ENCODE measurements at places on chromosomes 1 and 21. TPM values are rescaled to one million over a fixed set of nuclear protein-coding genes. Genes with fewer than 3 reads are reported as not detected.

GRCh38 chr1:213698092-213698702 is 289.6 kb upstream of the PROX1 start:
- no peak for DNase-seq

The SYCP1 gene
- total RNA-seq = not detected

- no peak for DNase-seq
Observed at GRCh38 chr1:186194107-186194756, 180.8 kb downstream of the TPR start.

The C8A gene
- total RNA-seq = not detected

DNA sequence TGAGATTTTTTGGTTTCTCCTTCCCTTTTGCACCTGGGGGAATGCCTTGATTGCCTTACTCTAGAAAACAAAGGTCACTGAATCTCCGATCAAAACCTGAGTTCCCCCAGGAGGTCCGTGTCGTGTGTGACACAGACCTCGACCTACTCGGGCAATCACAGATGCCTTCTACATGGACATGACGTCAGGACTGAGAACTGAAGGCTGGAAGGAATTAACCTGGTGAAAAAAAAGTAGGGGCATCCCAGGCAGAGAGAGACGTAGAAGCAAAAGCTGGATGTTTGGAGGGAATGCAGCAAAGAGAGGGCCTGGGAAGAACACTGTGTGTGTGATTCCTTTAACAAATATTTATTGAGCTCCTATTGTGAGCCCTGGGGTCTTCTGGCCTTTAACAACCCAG is 178.0 kb downstream of the PRDM2 start:
- no peak for DNase-seq

The ATP1A2 gene
- 45.7 TPM for total RNA-seq

The NUAK2 gene
- total RNA-seq = 0.41 TPM

- no peak for DNase-seq
Observed at GRCh38 chr1:17282836-17283235, 25.2 kb upstream of the PADI4 start.

DNA sequence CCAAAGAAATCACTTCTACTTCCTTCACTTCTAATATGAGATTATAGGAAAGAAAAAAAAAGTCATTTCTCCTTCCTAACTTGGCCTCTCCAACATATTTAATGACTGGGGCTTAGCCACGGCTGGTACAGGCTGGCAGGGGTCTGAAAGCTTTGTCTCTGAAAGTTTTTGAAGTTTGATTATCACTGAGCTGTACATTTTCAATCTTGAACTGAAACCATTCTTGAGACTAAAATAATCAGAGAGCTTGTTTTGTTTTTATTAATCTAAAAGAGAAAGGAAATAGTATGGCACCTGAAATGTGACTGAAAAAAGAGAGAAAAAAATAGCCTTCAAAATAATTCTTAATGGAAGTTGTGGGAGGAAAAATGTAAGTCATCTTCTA is 3.8 kb upstream of the KRTAP19-8 start:
- DNase-seq = no peak

The CNTN2 gene
- total RNA-seq = 17.5 TPM

DNA sequence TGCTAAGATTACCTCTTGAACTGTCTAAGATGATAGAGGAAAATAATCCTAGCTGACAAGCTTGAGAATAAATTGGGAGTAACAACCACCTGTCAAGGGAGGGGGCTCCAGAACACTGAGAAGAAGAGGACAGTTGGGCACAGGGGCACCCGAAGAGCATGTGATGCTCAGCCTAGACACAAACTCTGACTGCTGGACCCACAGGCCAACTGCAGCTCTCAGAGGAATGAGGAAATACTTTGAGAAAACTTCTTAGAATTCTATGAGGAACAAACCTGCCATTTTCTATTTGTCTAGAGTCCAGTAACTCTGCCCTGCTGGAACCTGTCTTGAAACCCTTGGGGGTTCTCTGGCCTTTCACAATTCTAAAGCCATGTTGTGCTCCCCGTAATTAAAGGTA is 124.1 kb upstream of the KCNK2 start:
- no peak for DNase-seq

The TRNP1 gene
- total RNA-seq = 16.7 TPM

The LIN28A gene
- total RNA-seq = not detected

The RPTN gene
- not detected for total RNA-seq

DNA sequence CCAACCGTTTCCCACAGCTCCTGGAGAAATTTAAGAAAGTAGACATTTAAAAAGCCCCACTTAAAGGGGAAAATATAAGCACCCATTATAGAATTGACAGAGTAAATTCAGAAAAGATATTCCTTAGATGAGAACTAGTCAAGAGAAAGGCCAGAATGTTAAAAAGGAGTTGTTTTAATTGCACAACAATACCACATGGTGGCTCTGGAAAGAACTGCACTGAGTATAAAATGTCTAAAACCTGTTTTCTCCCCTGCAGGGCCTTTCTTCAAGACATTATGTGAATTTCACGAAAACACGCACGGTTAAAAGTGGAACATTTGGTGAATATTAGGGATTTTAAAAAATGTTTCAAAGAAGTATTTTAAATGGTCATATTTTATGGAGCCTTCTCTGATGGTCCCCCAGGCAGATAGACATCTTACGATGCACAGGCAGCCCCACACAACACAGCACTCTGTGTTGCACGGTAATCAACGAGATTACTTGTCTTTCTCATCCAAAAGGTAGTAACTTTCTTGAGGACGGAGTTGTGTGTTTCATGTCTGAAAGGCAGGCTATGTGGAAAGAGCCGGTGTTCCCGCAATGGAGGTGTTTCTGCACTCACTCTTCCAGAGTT is 101.9 kb downstream of the PRRX1 start:
- DNase-seq = no peak

The FAM72C gene
- total RNA-seq = 1.2 TPM

- DNase-seq = no peak
Observed at GRCh38 chr1:113980110-113980509, 836 bp downstream of the OLFML3 start.

DNA sequence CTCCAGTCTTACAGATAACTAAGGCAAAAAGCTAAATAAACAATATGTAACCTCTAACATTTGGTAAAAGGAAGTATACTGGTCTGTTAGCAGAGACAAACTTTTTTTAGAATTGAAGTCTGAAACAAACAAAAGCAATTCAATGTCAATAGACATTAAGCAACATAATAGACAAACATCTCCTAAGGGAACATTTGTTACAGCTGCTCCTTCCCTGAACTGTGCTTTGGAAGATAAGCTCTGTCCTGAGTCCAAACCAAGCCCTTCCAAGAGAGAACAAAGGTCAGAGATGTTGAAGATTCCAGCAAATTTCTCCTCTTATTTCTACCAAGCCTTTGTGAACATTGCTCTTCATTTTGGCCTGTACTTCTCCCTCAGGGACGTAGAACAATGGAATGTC is 25.3 kb downstream of the FMO2 start:
- DNase-seq = no peak

DNA sequence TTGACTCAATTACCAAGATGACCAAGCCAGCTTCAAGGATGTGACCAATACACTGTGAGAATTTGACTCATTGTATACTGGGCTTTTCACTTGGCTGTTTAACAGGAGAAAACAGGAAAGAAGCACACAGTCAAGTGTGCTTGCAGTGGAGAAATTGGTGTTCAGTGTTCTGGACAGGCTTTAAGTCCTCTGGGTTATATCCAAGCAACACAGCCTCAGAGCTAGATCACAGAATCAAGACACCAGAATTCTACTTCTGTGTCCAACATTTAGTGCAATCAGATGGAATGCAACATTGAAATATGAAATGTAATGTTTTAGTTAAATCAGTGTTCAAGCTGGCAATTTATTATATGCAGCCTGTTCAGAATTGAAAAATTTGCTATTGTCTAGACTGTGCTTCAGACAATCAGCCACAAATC is 694.4 kb downstream of the LTN1 start:
- DNase-seq = no peak

DNA sequence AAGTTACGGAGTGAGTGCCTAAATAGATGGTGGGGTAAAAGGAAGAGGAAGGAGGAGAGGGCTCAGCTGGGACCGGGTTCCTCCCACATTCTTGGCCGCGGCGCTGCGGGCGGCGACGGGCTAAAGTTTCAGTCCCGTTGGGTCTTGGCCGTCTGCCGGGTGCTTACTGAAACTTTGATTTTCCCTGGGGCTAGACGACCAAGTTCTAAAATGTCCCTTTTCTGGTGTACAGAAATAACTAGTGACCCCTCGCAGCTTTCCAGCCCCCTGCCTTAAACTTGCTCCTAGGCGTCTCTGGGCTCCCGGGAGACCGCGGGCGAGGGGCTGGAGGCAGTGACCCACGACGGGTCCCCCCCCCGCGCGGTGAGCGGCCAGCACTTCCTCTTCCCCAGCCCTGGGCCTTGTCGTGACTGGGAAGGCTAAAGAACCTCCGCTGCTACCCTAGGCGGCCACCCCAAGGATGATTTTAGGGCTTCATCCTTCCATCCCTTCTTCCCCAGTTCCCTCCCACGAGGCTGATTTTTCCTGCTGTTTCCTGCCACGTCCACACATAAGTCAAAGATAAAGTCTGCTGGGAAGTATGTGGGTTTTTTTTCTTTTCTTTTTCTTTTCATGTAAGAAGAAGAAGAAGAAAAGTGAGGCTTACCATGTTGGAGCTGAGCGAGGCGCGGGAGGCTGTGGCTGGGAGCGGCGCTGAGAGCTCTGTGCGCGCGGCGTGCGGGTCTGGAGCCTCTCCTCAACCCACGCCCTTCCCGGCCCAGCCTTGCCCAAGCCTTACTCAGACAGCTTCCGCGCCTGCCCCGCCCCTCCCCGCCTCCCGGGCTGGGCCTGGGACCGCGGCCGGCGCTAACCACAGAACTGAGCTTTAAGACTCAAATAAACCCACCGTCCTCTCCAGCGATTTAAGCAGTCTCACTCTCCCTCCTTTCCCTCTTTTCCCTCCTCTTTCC is at the start of gene S100A11:
Gene S100A11, minus strand, starts transcription at position 738 of the 950 bp plus-strand sequence. Its CDS starts 89 bp downstream, at position 649.
- DNase-seq = peak; percentile 31
